HS-27A (cell line): ENCODE measurements at places on chromosomes 6 and 20.

GRCh38 chr6:53159558-53159957 is 10.9 kb upstream of the GCM1 start:
- no peak for DNase-seq

GRCh38 chr20:23061262-23061661 is 11.8 kb upstream of the THBD start:
- DNase-seq, result no peak

- DNase-seq, result no peak
These were observed 8.2 kb upstream of the LY86 start for GRCh38 chr6:6580225-6580856.

GRCh38 chr6:56399672-56400263 is 152.4 kb upstream of the COL21A1 start:
- no peak for DNase-seq

DNA sequence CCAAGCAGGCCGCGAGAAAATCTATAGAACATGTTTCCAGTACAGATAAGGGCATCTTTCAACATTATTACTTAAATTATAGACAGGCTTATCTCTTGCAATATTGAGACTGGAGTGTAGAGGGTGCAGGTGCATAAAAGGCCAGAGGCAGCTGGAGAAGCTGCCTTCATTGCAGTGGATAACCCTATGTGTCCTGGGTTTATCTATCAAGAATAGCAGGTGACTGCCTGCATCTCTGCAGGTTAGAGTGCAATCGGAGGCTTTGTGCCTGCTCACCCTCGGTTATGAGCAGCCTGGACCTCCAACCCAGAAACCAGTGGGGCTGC is 28.7 kb upstream of the ECI2 start:
- DNase-seq, result no peak

GRCh38 chr20:49853640-49854039 is 41.0 kb downstream of the SLC9A8 start:
- DNase-seq, result no peak

DNA sequence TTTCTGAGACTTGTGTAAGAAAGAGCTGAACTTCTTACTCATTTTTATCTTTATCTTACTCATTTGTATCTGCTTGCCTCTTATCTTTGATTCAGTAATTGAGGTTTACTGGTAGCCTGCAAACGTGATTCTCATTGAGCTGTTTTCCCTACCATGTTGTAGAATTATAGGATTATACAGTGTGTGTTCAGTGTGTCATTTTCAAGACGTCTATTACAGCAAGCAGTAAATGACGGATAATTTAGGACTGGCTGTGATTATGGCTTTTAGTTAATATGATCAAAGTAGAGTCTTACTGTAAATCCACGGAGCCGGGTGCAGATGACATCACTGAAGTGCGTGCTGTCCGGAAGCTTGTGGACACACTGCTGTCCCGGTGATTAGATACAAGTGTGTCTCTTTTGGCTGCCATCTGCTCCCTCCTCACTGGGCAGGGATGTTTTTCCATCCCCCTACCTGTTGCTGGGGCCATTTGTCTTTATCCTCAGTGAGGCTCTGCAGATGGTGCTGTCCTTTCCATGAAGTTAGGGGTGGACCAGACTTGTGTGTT is 6.0 kb downstream of the NELFCD start:
- DNase-seq, result no peak

- no peak for DNase-seq
These were observed 34.4 kb upstream of the PTPN1 start for GRCh38 chr20:50475681-50476292.
